ENCODE measurements at places on chromosomes 2 and 18. TPM values are rescaled to one million over a fixed set of nuclear protein-coding genes. Genes with fewer than 3 reads are reported as not detected.

- no peak overlapping the region for H3K4me3 ChIP-seq
- no peak overlapping the region for H3K27ac ChIP-seq
- DNase-seq = no peak
- no peaks in the 10 kb centered on the region for H3K36me3 ChIP-seq
These were observed 13.2 kb upstream of the DES start for GRCh38 chr2:219404954-219405353.

- H3K27ac ChIP-seq = no peak overlapping the region
- H3K4me3 ChIP-seq = peak overlapping the region; percentile 0
- peaks cover 4% of the 10 kb centered on the region for H3K4me1 ChIP-seq
- peaks cover 26% of the 10 kb centered on the region for H3K36me3 ChIP-seq
- DNase-seq = no peak
- H3K27me3 ChIP-seq = peaks cover 8% of the 10 kb centered on the region
These were observed 9.2 kb downstream of the SLC66A2 start for GRCh38 chr18:79942211-79942610.

DNA sequence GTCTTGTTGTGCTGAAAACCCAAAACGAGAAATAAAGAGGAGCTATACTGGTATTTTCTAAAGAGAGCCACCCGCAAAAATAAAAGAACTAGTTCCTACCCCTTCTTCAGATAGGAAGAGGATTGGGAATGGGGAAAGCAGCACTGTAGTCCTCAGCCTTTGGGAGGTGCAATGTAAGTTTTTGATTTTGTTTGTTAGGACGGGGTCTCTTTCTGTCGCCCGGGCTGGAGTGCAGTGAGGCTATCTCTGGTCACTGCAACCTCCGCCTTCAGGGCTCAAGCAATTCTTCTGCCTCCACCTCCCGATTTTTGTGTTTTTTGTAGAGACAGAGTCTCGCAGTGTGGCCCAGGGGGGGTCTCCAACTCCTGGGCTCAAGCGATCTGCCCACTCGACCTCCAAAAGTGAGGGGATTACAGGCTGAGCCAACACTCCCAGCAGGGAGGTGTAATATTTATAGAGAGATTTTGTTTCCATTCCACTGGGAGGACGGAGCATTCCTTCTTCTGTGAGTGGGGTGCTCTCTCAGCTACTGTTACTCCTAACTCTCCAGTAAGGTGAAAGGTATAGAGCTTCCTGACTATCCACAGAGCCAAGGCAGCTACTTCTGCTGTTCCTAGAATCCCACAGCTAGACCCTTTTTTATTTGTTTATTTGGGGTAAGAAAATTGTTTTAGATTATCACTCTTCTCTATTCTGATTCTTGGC lies 13.1 kb upstream of the GULP1 start:
- no peak for DNase-seq
- no peaks in the 10 kb centered on the region for H3K27me3 ChIP-seq
- H3K4me3 ChIP-seq = peak overlapping the region; percentile 67
- peaks cover 7% of the 10 kb centered on the region for H3K4me1 ChIP-seq

GRCh38 chr18:74695170-74695569 lies 97.5 kb downstream of the ZNF407 start:
- H3K4me3 ChIP-seq = no peak overlapping the region
- H3K36me3 ChIP-seq = no peaks in the 10 kb centered on the region
- DNase-seq = no peak
- no peaks in the 10 kb centered on the region for H3K4me1 ChIP-seq
- H3K27ac ChIP-seq = no peak overlapping the region

DNA sequence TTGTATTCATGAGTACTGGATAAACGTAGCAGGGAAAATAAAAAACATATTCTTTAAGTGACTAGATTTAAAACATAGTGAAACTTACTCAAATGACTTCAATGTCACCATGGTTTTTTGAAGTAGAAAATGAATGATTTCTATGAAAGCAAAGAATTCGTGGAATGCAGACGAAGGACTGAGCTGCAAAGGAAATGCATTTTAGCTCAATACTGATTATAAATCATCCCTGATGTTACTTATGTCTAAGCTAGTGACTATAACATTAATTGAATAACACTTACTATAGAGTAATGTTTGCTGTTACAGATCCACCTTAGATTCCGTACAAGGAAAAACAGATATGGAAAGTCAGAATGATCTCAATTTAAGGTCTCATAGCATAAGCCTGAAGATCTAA lies 1257.7 kb upstream of the CDH2 start:
- H3K4me1 ChIP-seq = no peaks in the 10 kb centered on the region
- H3K27me3 ChIP-seq = no peaks in the 10 kb centered on the region
- H3K36me3 ChIP-seq = no peaks in the 10 kb centered on the region
- no peak overlapping the region for H3K4me3 ChIP-seq
- no peak for DNase-seq
- no peak overlapping the region for H3K27ac ChIP-seq

GRCh38 chr2:190882856-190883582 lies 2.4 kb downstream of the GLS start:
- H3K27me3 ChIP-seq = peaks cover 4% of the 10 kb centered on the region
- H3K36me3 ChIP-seq = peaks cover 13% of the 10 kb centered on the region
- peak overlapping the region; percentile 96 for H3K4me3 ChIP-seq
- peak overlapping the region; percentile 99 for H3K27ac ChIP-seq

GRCh38 chr2:171081649-171082111 lies 79.0 kb downstream of the TLK1 start:
- no peaks in the 10 kb centered on the region for H3K27me3 ChIP-seq
- no peak overlapping the region for H3K27ac ChIP-seq
- no peak for DNase-seq
- H3K4me3 ChIP-seq = no peak overlapping the region

- H3K27me3 ChIP-seq = no peaks in the 10 kb centered on the region
- DNase-seq = no peak
- no peaks in the 10 kb centered on the region for H3K36me3 ChIP-seq
- H3K4me3 ChIP-seq = no peak overlapping the region
These were observed 445.6 kb downstream of the RND3 start for GRCh38 chr2:150041722-150042425.

GRCh38 chr2:203625701-203626100 lies 80.7 kb upstream of the CD28 start:
- no peak for DNase-seq
- H3K4me1 ChIP-seq = no peaks in the 10 kb centered on the region
- no peak overlapping the region for H3K27ac ChIP-seq
- H3K27me3 ChIP-seq = no peaks in the 10 kb centered on the region
- no peaks in the 10 kb centered on the region for H3K36me3 ChIP-seq

- DNase-seq = no peak
- no peaks in the 10 kb centered on the region for H3K27me3 ChIP-seq
- H3K4me3 ChIP-seq = no peak overlapping the region
- no peak overlapping the region for H3K27ac ChIP-seq
- H3K4me1 ChIP-seq = no peaks in the 10 kb centered on the region
These were observed 232.8 kb downstream of the CCDC85A start for GRCh38 chr2:56416500-56417176.

LYG1 gene
- 1.4 TPM for total RNA-seq

KHK gene
- total RNA-seq = 1.4 TPM

SATB2 gene
- 3.8 TPM for total RNA-seq

SH2D6 gene
- 0.33 TPM for total RNA-seq

MAP4K4 gene
- 427 TPM for total RNA-seq

MROH2A gene
- total RNA-seq = 0.31 TPM

SLC8A1 gene
- 0.80 TPM for total RNA-seq

Data from endothelial cell (in vitro differentiated cells).